ENCODE measurements at places on chromosomes 5 and 9. TPM values are rescaled to one million over a fixed set of nuclear protein-coding genes. Genes with fewer than 3 reads are reported as not detected.

TRAPPC13 gene
- 20.5 TPM for total RNA-seq

ZNF483 gene
- 2.8 TPM for total RNA-seq

INSYN2B gene
- total RNA-seq: not detected

EQTN gene
- total RNA-seq: not detected
